Heart left ventricle (tissue), 16 donors: ENCODE measurements at places on chromosomes 13 and 19. TPM values are rescaled to one million over a fixed set of nuclear protein-coding genes. Genes with fewer than 3 reads are reported as not detected.
A peak's percentile ranks its signal among the peaks of the same experiment; 100 is the strongest.

DNA sequence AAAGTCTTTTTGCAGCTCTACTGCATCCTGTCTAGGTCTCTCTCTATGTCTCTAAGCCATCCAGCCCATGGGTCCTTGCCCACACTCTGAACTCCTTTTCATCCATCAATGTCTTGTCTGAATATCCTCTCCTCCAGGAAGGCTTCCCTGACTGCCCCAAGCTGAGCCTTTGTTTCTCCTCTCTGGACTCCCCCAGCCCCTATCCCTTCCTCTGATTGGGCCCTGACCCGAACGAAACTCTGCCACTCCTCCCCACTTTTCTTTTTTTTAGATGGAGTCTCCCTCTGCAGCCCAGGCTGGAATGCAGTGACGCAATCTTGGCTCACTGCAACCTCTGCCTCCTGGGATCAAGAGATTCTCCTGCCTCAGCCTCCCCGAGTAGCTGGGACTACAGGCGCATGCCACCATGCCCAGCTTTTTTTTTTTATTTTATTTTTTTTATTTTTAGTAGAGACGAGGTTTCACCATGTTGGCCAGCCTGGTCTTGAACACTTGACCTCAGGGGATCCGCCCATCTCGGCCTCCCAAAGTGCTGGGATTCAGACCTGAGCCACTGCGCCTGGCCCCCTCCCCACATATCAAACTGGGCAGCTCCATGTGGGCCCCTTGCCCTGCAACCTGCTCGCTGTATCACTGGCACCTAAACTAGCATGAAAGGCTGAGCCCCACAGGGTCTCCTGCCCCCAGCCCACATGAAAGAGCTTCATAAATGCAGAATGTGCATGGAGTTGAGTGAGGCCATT is 870 bp upstream of the UNC13A start:
- H3K36me3 ChIP-seq, result no peaks in the 10 kb centered on the region
- H3K27ac ChIP-seq, result no peak overlapping the region
- H3K27me3 ChIP-seq, result peaks cover 21% of the 10 kb centered on the region
- H3K4me3 ChIP-seq, result no peak overlapping the region
- no peak for DNase-seq
- H3K4me1 ChIP-seq, result no peaks in the 10 kb centered on the region

- H3K27me3 ChIP-seq, result no peaks in the 10 kb centered on the region
- H3K4me1 ChIP-seq, result no peaks in the 10 kb centered on the region
- no peaks in the 10 kb centered on the region for H3K36me3 ChIP-seq
- no peak overlapping the region for H3K4me3 ChIP-seq
- DNase-seq, result no peak
Observed at GRCh38 chr13:44165889-44166496, 207.6 kb upstream of the SERP2 start.

- H3K4me3 ChIP-seq, result no peak overlapping the region
- H3K27me3 ChIP-seq, result no peaks in the 10 kb centered on the region
- H3K36me3 ChIP-seq, result no peaks in the 10 kb centered on the region
- DNase-seq, result no peak
- peaks cover 76% of the 10 kb centered on the region for H3K4me1 ChIP-seq
- peak overlapping the region; percentile 55 for H3K27ac ChIP-seq
Observed at GRCh38 chr13:46575818-46576221, 22.9 kb downstream of the LRCH1 start.

GRCh38 chr13:100707818-100708740 is 33.5 kb upstream of the TMTC4 start:
- no peaks in the 10 kb centered on the region for H3K4me1 ChIP-seq
- H3K27me3 ChIP-seq, result no peaks in the 10 kb centered on the region
- no peak overlapping the region for H3K27ac ChIP-seq
- H3K36me3 ChIP-seq, result no peaks in the 10 kb centered on the region
- H3K4me3 ChIP-seq, result no peak overlapping the region

FUT3 gene
- not detected for total RNA-seq

DNA sequence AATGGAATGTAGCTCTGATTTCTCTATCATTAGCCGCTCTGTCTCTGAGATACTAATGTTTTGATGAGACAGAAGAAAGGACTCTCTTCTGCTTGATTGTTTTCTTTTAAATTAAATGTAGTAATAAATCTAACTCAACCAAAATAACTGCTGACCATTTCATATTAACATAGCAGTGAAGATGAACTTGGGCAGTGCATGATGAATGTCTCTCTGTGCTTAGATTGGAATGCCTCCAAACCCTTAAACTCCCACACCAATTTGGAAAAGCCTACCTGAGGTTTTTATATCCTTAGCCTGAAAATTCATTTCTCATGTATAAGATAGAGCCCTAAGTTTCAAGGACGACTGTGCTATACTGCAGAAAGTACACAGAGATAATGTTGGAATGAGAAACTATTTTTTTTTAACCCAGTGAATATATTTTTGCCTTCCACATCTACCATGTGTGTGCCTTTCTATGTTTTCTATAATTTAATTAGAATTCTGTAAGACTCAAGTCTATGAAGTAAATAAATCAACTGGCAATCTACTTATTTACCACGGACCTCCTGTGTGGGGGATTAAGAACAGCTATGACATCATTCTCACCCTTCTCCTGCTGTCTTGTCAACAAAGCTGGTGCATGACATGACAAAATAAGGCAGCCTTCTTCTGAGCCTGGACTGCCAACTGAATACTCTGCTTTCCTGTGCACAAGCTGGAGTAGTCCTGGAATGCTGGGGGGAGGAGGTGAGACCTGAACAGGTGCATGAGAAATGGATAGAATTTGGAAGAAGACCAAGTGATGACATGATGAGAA is 155.5 kb downstream of the FGF9 start:
- no peaks in the 10 kb centered on the region for H3K36me3 ChIP-seq
- no peak overlapping the region for H3K4me3 ChIP-seq
- H3K4me1 ChIP-seq, result peaks cover 7% of the 10 kb centered on the region
- H3K27ac ChIP-seq, result no peak overlapping the region
- H3K27me3 ChIP-seq, result no peaks in the 10 kb centered on the region
- DNase-seq, result no peak

DNA sequence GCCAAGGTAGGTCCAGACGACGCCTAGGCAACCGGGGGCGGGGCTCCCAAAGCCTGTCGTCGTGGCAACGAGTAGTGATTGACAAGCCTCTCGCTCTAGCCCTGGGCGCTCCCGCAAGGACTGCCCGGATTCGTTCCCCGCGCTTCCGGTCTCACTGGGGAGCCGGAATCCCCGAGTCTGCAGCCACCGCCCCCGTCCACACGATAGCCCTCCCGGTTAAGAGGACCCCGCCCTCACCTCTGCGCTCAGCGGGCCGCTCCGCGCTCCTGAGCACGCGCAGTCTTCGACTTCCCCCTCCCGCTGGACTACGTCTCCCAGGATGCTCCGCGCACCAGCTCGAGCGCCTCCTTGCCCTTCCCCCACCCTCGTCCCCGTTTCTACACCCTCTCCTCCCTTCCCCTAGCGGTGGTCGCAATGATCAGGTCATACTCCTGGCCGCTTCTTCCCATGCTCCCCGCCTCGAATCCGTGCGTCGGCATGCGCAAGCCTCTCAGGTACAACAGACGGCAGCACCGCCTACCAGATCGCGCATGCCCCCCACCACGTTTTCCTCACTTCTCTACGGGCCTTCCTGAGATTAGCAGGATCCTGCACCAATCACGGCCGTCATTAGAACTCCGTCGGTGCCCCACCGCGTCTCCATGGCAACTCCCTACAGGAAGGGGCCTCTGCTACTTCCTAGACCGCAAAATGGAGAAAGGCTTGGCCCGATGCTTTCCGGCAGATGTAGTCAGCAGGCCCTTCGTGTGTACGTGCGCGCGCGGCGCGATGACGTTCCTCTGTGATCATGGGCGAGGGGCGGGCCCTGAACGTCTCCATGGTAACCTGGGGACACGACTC is at the start of gene MZF1:
TSS of gene MZF1 (minus strand) at position 518 of the 840 bp plus-strand sequence. CDS start 1,946 bp downstream, outside the sequence.
- peak; percentile 100 for DNase-seq
- H3K4me3 ChIP-seq, result peak within 1 kb of the TSS; percentile 79
- H3K27me3 ChIP-seq, result no peaks in the 10 kb centered on the region
- peaks cover 23% of the 10 kb centered on the region for H3K4me1 ChIP-seq
- H3K36me3 ChIP-seq, result no peaks in the 10 kb centered on the region

GRCh38 chr13:97339988-97340749 is 93.8 kb upstream of the RAP2A start:
- peaks cover 42% of the 10 kb centered on the region for H3K36me3 ChIP-seq
- H3K4me3 ChIP-seq, result no peak overlapping the region
- H3K27me3 ChIP-seq, result no peaks in the 10 kb centered on the region
- no peak for DNase-seq
- H3K4me1 ChIP-seq, result peaks cover 45% of the 10 kb centered on the region
- H3K27ac ChIP-seq, result peak overlapping the region; percentile 62

DNA sequence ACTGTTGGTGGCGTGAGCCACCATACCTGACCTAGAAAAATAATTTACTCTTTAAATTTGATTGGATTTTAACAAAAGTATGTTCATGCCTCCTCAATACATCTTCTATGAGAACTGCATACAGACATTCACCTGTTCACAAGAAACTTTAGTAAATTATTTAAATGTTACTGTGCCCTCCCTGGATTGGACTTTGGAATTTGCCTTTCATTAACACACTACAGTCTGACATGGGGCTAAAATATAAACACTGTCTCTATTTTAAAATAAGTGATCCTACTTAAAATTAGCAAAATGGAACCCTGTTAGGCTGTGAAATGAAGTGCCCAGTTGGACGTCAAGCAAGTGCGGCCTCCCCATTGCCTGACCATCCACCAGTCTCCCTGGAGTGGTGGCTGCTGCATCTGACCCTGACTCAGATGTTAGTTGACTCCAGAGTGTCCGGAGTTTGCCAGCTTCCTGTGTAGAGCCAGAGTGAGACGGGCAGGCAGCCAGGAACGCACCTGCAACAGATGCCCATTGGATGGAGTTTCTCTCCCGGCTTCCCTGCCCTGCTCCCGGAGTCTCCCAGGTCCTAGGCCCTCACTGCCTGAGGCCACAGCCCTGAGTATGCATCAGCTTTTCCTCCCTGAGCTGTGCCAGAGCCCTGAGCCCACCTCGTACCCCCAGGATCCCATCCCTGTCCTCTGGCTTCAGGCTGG is 45.9 kb upstream of the ATP11A start:
- no peak overlapping the region for H3K27ac ChIP-seq
- H3K4me3 ChIP-seq, result no peak overlapping the region
- no peaks in the 10 kb centered on the region for H3K36me3 ChIP-seq
- no peaks in the 10 kb centered on the region for H3K4me1 ChIP-seq

GRCh38 chr19:8635422-8635821 is 5.0 kb downstream of the NFILZ start:
- H3K27me3 ChIP-seq, result peaks cover 3% of the 10 kb centered on the region
- DNase-seq, result no peak
- H3K4me3 ChIP-seq, result no peak overlapping the region
- no peak overlapping the region for H3K27ac ChIP-seq
- H3K4me1 ChIP-seq, result no peaks in the 10 kb centered on the region

CLEC4G gene
- not detected for total RNA-seq

- H3K4me3 ChIP-seq, result no peak overlapping the region
- no peak overlapping the region for H3K27ac ChIP-seq
- H3K27me3 ChIP-seq, result no peaks in the 10 kb centered on the region
- no peaks in the 10 kb centered on the region for H3K36me3 ChIP-seq
- H3K4me1 ChIP-seq, result peaks cover 7% of the 10 kb centered on the region
Observed at GRCh38 chr13:109720758-109721184, 65.6 kb downstream of the IRS2 start.

GRCh38 chr13:78971355-78972025 is 312.5 kb upstream of the OBI1 start:
- H3K4me1 ChIP-seq, result no peaks in the 10 kb centered on the region
- DNase-seq, result no peak
- H3K4me3 ChIP-seq, result no peak overlapping the region
- no peaks in the 10 kb centered on the region for H3K27me3 ChIP-seq
- no peaks in the 10 kb centered on the region for H3K36me3 ChIP-seq
- no peak overlapping the region for H3K27ac ChIP-seq

RAX2 gene
- not detected for total RNA-seq

- H3K27me3 ChIP-seq, result no peaks in the 10 kb centered on the region
- DNase-seq, result no peak
- H3K4me3 ChIP-seq, result no peak overlapping the region
- peaks cover 24% of the 10 kb centered on the region for H3K4me1 ChIP-seq
- no peaks in the 10 kb centered on the region for H3K36me3 ChIP-seq
- peak overlapping the region; percentile 43 for H3K27ac ChIP-seq
Observed at GRCh38 chr13:71624653-71625600, 242.1 kb downstream of the DACH1 start.

DNA sequence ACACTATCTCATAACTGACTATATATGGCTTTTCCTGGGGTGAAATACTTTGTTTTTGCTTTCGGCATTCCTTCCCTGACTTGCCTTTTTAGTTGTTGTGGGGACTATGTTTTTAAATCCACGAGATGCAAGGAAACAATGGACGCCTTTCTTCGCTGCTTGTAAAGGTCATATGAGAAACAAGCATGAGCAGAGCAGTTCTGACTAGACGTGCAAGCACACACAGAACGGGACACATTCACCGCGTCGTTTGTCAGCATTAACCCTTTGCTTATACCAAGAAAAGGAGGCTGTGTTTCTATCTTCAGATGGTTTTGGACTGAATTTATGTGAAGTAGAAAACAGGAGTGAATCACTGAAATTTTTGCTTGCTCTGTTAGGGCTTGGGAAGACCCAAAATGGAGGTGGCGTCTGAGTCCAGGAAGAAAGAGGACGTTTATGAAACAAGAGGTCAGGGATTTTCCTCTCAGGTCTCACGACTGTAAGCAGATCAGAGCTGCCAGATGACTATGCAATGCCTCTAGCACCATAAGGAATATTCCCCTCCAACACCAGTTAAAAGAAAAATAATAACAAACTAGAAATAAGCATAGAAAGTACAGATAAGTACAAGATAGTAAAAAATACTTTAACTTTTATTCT is 358.9 kb downstream of the DLEU7 start:
- no peaks in the 10 kb centered on the region for H3K27me3 ChIP-seq
- H3K4me3 ChIP-seq, result no peak overlapping the region
- H3K27ac ChIP-seq, result no peak overlapping the region

DNA sequence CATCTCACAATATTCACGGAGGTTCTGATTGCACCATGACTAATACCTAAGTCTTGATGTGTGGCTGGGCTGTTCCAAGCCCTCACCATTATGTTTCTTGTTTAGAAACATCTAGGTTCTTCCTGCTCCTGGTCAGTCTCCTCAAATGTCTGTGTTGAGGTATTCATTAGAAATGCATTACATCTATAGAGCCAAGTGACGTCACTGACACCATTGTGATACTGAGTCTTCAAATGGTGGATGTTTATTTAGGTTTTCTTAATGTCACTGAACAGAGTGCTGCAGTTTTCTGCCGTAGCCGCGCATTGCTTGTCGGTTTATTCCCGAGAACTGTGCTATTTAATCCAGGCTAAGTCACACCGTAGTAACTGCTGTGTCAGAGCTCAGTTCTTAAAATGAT is 142.4 kb upstream of the SPACA7 start:
- H3K4me3 ChIP-seq, result no peak overlapping the region
- no peak for DNase-seq
- H3K36me3 ChIP-seq, result no peaks in the 10 kb centered on the region
- no peak overlapping the region for H3K27ac ChIP-seq
- H3K27me3 ChIP-seq, result no peaks in the 10 kb centered on the region

DNA sequence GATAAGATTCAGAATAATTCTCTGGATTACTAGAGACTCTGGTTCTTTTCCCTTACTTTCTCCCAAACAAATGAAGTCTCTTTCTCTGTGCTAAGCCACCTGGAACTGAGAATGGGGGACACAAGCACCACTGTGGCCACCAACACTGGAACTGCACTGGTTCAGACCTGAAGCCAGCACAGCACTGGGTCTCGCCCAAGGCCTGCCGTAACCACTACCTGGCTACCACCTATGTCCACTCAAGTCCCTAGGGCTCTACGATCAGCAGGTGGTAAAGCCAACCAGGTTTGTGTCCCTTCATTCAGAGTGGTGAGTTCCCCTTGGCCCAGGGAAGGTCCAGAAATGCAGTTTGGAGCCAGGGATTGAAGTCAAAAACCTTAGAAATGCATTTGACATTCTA is 626.2 kb downstream of the DIAPH3 start:
- no peaks in the 10 kb centered on the region for H3K36me3 ChIP-seq
- H3K4me3 ChIP-seq, result no peak overlapping the region
- peaks cover 12% of the 10 kb centered on the region for H3K4me1 ChIP-seq
- DNase-seq, result no peak
- H3K27me3 ChIP-seq, result no peaks in the 10 kb centered on the region
